ENCODE measurements at places on chromosomes 13 and 19.
A peak's percentile ranks its signal among the peaks of the same experiment; 100 is the strongest.

GRCh38 chr19:49391581-49392399 is 3.7 kb downstream of the KASH5 start:
- peak; percentile 62 for DNase-seq

DNA sequence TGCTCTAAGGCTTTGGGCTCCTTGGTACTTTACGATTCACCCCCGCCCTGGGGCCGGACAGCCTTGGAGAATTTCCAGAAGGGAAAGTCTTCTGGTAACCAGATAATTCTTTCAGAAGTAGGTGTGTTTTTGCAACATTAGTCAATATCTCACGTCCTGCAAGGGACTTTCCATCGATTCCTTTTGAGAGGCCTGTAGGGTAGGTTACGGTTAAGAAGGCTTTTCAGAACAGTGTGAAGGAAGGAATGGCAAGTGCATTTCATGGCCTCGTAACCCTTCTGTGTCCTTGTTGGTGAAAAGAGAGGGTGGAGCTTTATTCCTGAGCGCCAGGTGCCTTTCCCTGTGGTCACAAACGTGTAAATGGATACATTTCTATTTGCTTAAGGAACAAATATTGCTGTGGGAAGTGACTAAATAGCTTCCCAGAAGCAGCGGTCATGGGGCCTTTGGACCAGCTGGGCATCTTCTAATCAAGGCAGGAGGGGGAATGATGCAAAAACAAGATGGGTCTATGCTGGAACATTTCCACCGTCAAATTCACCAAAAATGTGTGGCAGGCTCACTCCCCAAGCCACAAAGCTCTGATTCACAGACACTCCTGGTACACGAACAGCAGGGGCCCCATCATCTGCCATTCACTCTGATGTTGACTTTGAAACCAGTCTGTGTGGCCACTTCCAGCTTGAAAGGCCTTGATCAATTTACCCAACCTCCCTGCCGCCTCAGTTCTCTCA is 99.2 kb downstream of the ANKRD10 start:
- no peak for DNase-seq

- no peak for DNase-seq
These were observed 28.6 kb upstream of the MBNL2 start for GRCh38 chr13:97193577-97193976.

- no peak for DNase-seq
These were observed 42.9 kb downstream of the CAB39L start for GRCh38 chr13:49400755-49401659.

DNA sequence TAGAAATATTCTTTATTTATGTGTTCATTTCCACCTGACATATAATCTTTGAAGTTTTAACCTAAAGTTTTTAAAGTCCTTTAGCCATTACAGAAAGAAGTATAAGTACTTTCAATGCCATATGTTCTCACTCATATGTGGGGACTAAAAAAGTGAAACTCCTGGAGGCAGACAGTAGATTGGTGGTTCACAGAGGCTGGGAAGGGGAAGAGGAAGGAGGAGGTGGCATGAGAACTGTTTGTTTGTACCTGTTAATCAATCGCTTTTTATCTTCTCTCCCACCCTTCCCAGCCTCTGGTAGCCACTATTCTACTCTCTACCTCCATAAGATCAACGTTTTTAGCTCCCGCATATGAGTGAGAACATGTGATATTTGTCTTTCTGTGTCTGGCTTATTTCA is 131.1 kb downstream of the MYO16 start:
- no peak for DNase-seq

DNA sequence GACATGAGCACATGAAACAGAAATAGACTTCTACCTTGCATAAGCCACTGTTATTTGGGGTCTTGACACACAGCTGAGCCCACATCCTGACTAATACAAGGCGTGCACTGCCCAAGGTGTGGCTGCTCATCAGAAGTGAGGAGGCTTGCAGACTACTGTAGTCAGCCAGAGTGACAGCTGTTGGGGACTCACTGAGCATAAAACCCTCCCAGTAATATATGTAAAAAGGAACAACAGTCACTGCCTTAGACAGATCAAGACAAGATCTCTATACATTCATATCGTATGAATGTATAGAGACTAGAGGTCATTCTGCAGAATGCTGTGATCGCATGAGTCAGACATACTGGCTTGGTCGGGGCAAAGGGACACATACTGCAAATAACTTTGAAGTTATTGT is 4.1 kb upstream of the C1QTNF9B start:
- DNase-seq: no peak

DNA sequence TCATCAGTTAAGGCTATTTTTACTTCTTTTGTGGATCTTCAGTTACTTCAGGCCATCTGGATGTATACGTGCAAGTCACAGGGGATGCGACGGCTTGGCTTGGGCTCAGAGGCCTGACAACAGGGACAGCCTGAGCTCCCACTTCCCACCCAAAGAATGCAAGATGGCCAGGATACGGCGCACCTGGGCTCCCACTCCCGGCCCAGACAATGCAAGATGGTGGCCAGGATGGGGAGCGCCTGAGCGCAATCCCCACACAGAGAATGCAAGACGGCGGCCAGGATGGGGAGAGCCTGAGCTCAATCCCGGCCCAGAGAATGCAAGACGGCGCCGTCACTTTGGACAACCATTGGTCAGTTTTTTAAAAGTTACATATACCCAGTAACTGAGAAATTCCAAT is 25.3 kb upstream of the MIER2 start:
- no peak for DNase-seq

- no peak for DNase-seq
These were observed 548.2 kb downstream of the GPC5 start for GRCh38 chr13:91946498-91947070.

All from stimulated activated CD8-positive, alpha-beta memory T cell treated with anti-CD3 and anti-CD28 coated beads, Interleukin-4, amount 100 ng/mL, for 24 hours (primary cell).